Urothelium cell line (cell line): ENCODE measurements at places on chromosomes 12 and 14.

- peak; percentile 58 for DNase-seq
These were observed 972 bp downstream of the SAMD4A start for GRCh38 chr14:54567639-54568561.

DNA sequence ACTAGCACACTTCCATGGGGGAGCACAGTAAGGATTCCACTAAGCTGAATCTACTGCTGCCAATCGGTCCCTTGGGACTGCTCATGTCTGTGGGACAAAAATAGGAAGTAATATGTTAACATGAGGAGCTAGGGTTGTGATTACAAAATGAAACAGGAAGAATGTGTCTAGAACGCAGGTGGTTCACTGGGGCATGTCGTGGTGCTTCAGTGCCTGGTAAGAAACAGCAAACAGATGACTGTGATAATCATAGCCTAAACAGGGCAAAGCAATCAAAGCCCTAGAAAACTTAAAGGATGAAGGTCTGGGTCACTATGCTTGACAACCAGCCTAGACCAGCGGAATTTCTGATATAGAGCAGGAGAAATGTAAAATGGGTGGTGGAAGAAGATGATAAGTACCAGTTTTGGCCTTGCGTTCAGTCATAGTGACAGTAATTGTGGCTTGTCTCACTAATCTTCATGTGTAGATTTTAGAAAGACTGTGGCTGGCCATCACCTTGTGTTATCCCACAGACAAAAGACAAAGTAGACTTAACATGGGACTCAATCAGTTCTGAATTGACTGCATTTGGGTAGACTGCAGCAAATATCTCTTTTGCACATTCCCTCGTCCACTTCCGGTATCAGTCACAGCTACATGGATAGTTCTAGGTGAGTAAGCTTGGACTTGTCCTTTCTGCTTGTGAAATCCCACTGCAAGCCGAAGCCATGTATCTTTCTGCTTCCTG, 51.4 kb downstream of the WASHC3 start:
- no peak for DNase-seq

- no peak for DNase-seq
These were observed 11.1 kb downstream of the ACTN1 start for GRCh38 chr14:68968051-68968450.

GRCh38 chr14:49497725-49498348, 88.3 kb downstream of the RPS29 start:
- peak; percentile 78 for DNase-seq

DNA sequence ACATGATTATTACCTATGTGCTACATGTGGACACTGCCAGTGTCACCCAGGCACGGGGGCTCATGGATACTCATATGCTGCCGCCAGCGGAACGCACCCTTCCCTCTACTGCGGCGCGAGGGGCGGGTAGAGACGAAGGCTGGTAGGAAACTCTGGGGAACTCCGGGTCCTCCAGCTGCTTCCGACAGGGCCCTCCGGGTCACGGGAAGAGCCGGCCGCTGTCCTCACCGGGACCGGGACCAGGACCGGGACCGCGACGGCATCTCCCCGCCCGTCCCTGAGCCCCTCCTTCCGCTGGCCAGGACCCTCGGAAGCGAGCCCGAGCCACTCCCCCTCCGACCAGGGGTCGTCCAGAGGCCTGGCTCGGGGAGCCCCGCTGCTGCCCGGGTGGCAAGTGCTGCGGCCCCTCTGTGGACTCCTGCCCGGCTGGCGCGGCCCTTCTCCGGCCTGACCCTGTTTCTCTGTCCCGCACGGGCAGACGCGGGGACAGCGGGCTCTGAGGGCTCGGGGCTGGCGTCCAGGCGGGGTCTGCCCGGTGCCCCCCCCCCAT, 209.6 kb downstream of the ADGRD1 start:
- no peak for DNase-seq

DNA sequence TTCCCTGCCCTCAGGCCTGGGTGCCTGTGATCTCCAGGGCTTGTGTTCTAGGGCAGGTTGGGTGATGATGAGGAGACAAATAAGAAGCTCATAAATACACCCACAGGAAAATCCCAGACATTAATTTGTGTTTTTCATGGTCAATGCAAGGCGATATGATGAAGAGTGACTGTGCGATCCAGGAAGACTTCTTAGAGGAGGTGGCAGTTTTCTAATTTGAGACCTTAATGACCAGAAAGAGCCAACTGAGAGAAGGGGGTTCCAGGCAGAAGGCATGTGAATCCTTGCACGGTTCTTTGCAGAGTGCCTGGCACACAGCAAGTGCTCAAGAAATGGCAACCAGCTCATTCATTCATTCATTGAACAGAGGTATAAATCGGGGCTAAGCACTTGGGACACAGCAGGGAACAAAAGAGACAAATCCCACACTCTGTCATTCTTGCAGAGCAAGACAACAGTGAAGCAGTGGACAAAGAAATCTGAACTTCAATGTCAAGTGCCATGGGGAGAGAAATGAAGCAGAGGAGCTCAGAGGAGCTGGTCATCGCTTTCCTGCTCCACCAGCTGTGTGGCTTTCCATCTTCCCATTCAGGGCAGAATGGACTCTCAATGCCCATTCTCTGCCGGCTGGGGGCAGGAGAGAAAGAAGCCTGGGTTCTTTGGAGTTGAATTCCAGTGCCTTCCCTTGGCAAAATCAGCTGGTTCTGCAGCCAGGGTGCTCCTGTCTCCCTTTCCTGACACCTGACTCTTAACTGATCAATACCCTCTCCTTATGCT, 128.3 kb downstream of the AACS start:
- DNase-seq: peak; percentile 29

DNA sequence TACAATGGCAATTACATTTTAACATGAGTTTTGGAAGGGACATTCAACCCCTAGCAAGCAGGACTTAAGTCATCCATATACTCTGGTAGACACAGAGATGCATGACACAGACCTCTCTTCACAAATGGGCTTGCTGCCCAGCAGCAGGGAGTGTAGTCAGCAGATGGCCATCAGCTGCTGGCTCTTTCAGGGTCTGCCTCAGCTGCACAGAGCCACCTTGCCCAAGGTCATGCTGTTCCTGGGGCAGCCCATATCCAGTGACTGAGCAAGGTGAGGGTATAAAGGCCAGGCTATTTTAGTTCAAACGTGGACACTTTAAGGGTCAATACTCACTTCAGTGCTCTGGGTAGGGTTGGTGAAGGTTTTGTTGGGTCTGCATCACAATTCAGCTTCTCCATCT, 58.3 kb upstream of the JDP2 start:
- DNase-seq: no peak

DNA sequence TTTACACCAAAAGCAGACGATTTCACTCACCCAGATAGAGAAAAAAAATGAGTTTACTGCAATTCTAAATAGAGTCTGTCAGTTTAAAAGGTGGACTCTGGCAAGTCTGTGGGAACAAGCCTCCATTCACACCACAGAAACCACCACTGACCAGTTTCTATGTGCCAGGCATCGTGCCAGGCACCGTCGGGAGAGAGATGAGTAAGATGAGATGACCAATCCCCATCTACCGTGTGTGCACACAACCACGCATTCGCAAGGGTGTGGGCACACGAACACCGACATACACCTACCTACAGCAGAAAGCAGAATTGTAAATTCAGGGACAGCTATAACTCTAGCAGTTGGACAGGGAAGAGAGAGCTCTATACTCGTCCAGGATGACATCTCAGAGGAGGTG, 58.3 kb downstream of the PRIMA1 start:
- peak; percentile 18 for DNase-seq

DNA sequence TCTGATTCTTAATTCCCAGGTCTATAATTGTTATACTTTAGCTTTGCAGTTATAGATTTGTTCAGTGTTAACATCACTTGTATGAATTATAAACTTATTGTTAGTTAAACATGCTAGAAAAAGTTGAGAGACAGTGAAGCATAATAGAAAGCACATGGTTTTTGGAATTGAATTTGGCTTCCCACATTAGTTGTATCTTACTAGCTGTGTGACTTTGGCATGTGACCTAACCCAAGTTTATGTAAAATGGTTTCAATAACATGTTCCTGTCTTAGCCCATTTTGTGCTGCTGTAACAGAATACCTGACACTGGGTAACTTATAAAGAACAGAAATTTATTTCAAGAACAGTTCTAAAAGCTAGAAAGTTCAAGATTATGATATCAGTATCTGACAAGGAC, 146.3 kb downstream of the PDE3A start:
- no peak for DNase-seq

- DNase-seq: no peak
These were observed 64.4 kb upstream of the FUT8 start for GRCh38 chr14:65348137-65348536.

DNA sequence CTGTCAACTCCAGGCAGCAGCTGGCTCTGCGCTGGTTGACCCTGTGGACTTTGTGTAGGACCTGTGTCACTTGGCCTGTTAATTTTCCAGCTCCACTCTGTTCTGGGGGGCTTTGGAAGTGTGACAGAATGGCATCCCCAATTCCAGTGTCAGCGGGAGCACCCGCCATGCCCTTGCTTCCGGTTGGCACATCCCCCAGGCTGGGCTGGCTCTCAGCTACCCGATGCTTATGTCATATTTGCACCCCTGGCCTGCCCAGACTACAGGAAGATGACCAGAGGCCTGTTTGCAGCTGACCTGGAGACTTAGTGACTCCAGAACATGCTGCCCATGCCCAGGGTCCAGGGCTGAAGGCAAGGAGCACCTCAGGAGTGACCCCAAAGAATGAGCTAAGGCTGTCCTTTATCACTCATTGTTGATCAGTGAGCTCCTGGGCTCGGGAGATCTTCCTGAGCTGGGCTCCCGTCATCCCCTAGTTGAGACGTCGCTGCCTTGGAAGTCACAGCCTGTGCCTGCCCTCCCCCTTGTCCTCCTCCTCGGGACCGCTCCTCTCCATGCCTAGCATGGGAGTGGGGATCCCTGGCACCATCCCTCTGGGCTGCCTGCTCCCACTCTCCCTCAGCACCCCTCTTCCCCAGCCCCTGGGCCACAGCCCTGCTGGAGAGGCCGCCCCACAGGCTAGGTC, 163.4 kb upstream of the RTL1 start:
- DNase-seq: no peak

DNA sequence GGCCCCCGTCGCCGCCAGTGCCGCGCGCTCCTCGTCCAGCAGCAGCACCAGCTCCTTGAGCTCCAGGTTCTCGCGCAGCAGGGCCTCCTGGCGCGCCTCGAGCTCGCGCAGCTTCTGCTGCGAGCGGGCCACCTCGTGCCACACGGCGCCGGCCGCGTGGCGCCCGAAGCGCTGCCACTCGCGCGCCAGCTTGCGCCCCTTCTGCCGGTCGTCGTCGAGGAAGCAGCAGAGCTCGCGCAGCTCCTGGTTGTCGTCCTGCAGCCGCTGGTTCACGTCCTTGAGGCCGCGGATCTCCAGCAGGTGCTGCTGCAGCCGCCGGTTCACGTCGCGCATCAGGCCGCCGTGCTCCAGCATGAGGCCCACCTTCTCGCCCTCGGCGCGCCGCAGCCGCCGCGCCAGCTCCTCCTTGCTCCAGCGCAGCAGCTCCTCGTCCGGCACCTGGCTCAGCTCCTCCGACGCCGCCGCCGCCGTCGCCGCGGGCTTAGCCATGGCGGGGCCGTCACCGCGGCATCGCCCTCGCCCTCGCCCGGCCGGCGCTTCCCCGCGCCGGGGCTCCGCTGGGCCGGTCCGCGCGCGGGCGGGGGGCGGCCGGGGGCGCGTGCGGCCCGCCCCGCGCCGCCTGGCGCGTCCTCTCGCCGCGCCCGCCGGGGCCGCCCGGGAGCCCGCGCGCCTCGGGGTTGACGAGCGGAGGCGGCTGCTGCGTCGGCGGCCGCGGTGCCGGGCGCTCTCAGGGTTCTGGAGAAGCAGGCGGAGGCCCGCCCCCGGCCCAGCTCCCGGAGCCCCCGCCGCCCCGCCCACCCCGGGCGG, at the start of gene CCDC85C:
Gene CCDC85C, minus strand, starts transcription at position 737 of the 807 bp plus-strand sequence. Its CDS starts 248 bp downstream, at position 489.
- no peak for DNase-seq

DNA sequence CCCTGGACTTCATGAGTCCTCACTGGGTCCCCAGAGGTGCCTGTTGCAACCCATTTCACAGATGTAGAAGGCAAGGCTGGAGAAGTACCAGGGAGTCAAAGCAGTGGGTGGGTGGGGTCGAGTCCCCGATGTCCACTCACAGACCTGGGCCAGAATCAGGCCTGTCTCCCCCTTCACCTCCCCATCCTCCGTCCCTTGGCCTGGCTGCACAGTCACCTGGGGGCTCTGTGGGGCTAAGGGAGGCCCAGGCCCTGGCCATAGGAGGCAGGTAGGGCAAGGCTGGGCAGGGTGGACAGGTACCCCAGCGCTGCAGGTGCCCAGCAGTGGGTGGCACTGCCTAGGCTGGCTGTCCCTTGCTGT, 29.5 kb downstream of the RTL1 start:
- DNase-seq: no peak

DNA sequence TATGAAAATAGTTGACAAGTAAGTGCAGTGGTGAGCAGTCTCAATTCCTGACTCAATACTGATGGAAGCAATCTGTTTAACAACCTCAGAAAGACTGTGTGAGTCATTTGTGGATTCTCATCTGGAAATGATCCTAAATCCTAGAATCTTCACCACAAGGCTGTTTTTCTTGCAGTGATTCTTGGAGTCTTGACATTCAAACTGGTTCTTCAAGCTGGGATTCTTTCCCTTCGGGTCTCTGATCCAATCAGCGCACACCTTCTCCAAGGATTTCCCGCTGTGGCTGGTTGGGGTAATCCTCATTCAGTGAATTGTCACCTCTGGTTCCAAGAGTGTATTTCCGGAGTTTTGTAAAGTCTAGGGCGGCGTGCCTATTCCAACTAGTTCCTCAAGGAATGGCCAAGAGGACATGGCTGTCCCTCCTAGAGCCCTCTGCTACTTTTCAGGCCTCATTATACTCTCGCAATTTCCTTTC, 37.7 kb upstream of the FOXJ2 start:
- peak; percentile 51 for DNase-seq

DNA sequence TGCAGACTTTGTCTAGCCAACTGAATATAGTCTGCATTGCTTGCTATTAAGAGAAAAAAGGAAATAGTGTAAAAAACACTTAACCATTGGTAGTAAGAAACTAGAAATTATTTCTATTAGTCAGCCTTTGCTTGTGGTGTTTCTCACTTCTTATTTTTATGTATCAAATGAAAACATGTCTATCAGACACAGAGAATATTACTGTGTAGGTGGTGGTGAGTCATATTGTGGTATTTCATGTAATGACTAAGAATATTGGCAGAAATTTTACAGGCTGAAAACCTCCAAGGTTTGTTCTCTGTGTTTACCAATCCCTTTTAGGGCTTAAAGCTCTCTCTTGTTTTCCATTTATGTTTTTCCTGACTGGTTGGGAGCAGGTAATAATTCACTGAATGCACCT, 87.2 kb downstream of the DAAM1 start:
- peak; percentile 71 for DNase-seq

GRCh38 chr14:102320671-102321455, 1.3 kb downstream of the ZNF839 start:
- DNase-seq: no peak

- no peak for DNase-seq
These were observed 43.6 kb downstream of the EML5 start for GRCh38 chr14:88749139-88749538.

DNA sequence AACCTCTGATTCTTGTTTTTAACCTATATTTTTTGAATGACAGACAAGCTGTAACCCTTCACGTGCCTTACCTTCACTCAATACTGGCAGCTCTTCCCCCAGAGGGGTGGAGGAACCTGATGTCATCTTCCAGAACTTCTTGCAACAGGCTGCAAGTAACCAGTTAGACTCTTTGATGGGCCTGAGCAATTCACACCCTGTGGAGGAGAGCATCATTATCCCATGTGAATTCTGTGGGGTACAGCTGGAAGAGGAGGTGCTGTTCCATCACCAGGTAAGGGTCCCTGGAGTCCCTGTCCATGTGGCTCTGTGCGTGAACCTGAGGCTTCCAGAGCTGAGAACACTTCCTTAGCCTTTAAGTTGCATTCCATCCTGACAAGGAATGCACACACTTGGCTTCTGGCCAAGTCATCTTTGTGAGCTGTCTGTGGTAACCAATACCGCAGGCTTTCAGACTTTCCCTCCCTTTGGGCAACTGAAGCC, 22.7 kb downstream of the TRAFD1 start:
- peak; percentile 80 for DNase-seq
